ENCODE measurements at places on chromosomes 5 and 9.

DNA sequence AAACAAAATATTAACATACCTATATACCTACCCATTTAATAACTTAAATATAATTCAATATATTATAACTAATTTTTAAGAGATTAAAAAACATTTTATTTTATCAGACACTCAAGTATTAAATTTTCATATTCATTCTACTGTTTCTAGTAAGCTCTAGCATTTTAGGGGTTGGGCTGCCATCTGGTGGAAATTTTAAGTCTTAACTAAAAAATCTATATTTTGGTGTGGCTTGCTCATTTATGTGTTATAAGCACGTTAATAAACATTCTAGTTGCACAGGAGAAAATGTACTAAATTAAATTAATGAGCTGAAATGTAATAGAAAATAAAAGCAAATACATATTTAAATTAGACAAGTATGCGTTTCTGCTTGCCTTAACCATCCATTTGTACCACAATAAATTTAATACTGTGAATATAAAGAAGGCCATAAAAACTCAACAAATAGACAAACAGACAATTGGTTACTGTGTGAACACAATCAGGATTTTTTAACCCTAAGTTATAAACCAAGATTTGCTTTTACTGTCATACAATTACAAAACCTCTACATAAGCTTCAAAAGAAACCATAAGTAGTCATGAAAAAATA, 1728.3 kb upstream of the CDH9 start:
- no peak for DNase-seq

DNA sequence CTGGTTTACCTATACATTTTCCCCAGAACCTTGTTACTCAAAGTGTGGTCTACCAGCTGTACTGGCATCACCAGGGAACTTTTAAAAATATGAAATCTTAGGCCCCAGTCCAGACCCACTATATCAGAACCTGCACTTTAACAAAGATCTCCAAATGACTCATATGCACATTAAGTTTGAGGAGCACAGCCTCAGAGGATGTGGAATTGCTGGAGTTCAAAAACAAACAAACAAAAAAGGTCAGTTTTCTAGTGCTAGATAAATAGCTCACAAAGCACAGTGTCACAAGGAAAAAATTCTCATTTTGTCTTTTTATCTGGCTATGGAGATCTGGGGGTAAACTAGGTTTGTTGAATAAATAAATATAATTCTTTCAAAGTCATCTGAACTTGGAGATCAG, 68.9 kb upstream of the ANKRD55 start:
- no peak for DNase-seq

GRCh38 chr9:133991214-133991921, 756 bp downstream of the VAV2 start:
- no peak for DNase-seq

- DNase-seq, result no peak
Observed at GRCh38 chr5:31783086-31783645, 144.2 kb downstream of the PDZD2 start.

- DNase-seq, result no peak
Observed at GRCh38 chr5:169121630-169122420, 179.1 kb downstream of the SLIT3 start.

GRCh38 chr5:113255579-113256386, 179.0 kb downstream of the TSSK1B start:
- no peak for DNase-seq

Measured in CD4-positive, alpha-beta memory T cell (primary cell).